ENCODE measurements at places on chromosomes 2 and 18. TPM values are rescaled to one million over a fixed set of nuclear protein-coding genes. Genes with fewer than 3 reads are reported as not detected.

The PRSS56 gene
- not detected for total RNA-seq

The FSIP2 gene
- total RNA-seq: 0.11 TPM

The TGOLN2 gene
- 94.8 TPM for total RNA-seq

The SP140 gene
- total RNA-seq: 0.32 TPM

The SH2D6 gene
- total RNA-seq: 0.24 TPM

The VIL1 gene
- not detected for total RNA-seq

The GPR45 gene
- not detected for total RNA-seq

The PROKR1 gene
- not detected for total RNA-seq

The NAT8 gene
- not detected for total RNA-seq

The STPG4 gene
- total RNA-seq: 0.15 TPM

The RPIA gene
- total RNA-seq: 8.6 TPM

The KCNS3 gene
- 11.2 TPM for total RNA-seq

The SNX17 gene
- total RNA-seq: 119 TPM

The CHRND gene
- not detected for total RNA-seq

The GPR35 gene
- 0.16 TPM for total RNA-seq

The GPR148 gene
- total RNA-seq: not detected

The FHOD3 gene
- total RNA-seq: 10.5 TPM

The TMEM169 gene
- 0.88 TPM for total RNA-seq

The AGAP1 gene
- 12.6 TPM for total RNA-seq

The ALPG gene
- not detected for total RNA-seq

The HOXD8 gene
- total RNA-seq: 5.3 TPM

The GCKR gene
- not detected for total RNA-seq

The TRIM54 gene
- not detected for total RNA-seq

The PAIP2B gene
- 0.27 TPM for total RNA-seq

The MSH6 gene
- total RNA-seq: 90.8 TPM

The RAB11FIP5 gene
- 14.9 TPM for total RNA-seq

The HJURP gene
- 32.4 TPM for total RNA-seq

The IL18RAP gene
- total RNA-seq: not detected

The SERPINB10 gene
- total RNA-seq: not detected

The OXER1 gene
- not detected for total RNA-seq

The NETO1 gene
- total RNA-seq: 2.1 TPM

The RGPD4 gene
- not detected for total RNA-seq

The ARHGEF4 gene
- 8.9 TPM for total RNA-seq

The TRABD2A gene
- total RNA-seq: 4.0 TPM

The DCDC2C gene
- not detected for total RNA-seq

The LRRC30 gene
- not detected for total RNA-seq

The HADHB gene
- 60.5 TPM for total RNA-seq

The NRBP1 gene
- total RNA-seq: 67.3 TPM

The CENPO gene
- total RNA-seq: 35.5 TPM

The CXCR1 gene
- total RNA-seq: not detected

The PAX8 gene
- total RNA-seq: 1.6 TPM

The RGPD3 gene
- 0.08 TPM for total RNA-seq

The ARHGAP25 gene
- 0.91 TPM for total RNA-seq

The SALL3 gene
- not detected for total RNA-seq

The KCNK3 gene
- 0.60 TPM for total RNA-seq

The UGT1A4 gene
- not detected for total RNA-seq

The INO80D gene
- 4.0 TPM for total RNA-seq

The SLC30A3 gene
- total RNA-seq: 0.66 TPM

The FBXO15 gene
- total RNA-seq: 0.96 TPM

The RAB12 gene
- 38.8 TPM for total RNA-seq

The PJVK gene
- total RNA-seq: 1.6 TPM

The RNU2-63P gene
- not detected for total RNA-seq

The CYB5A gene
- total RNA-seq: 24.2 TPM

The TMEFF2 gene
- 0.40 TPM for total RNA-seq

The GPBAR1 gene
- not detected for total RNA-seq

The NEU2 gene
- total RNA-seq: not detected

The GALNT3 gene
- total RNA-seq: not detected

Data from A375 (cell line).